Activated CD4-positive, alpha-beta T cell treated with anti-CD3 and anti-CD28 coated beads, Interleukin-2, amount 10 ng/mL, durations not matched to agents 7 days and 5 days (primary cell): ENCODE measurements at places on chromosomes 2 and 18. TPM values are rescaled to one million over a fixed set of nuclear protein-coding genes. Genes with fewer than 3 reads are reported as not detected.

Gene RAD51AP2
- total RNA-seq = not detected

Gene OBSL1
- total RNA-seq = not detected

Gene EDAR
- 0.87 TPM for total RNA-seq

Gene NYAP2
- not detected for total RNA-seq

Gene GPR75
- 1.9 TPM for total RNA-seq

Gene SERPINB10
- total RNA-seq = not detected
